Stimulated activated naive CD4-positive, alpha-beta T cell treated with Interleukin-2 at 50 U/mL for 16 hours (primary cell): ENCODE measurements at places on chromosomes 5 and 9.

- DNase-seq = no peak
Observed at GRCh38 chr9:18520416-18521047, 46.6 kb downstream of the ADAMTSL1 start.

GRCh38 chr5:180596668-180597231 lies 5.5 kb upstream of the SCGB3A1 start:
- DNase-seq = no peak

DNA sequence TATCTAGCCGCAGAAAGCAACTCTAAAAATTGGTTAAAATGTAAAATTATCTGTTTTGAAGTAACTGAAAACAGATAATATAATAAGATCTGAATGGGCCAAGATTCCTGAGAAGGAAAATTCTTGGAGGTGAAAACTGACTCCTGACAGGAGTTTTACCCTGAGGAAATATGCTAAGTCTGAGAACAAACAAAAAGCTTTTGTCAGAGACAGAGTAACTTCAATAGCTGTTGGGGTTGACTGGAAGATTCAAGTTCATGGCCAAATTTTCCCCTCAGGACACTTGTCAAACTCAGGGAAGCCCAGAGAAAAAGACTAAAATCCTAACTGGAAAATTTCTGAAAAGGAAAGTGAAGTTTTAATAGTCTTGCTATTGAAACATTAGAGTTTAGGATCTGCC lies 5.7 kb downstream of the PCDHB4 start:
- no peak for DNase-seq

- no peak for DNase-seq
Observed at GRCh38 chr9:120522558-120522957, 57.4 kb downstream of the CDK5RAP2 start.

DNA sequence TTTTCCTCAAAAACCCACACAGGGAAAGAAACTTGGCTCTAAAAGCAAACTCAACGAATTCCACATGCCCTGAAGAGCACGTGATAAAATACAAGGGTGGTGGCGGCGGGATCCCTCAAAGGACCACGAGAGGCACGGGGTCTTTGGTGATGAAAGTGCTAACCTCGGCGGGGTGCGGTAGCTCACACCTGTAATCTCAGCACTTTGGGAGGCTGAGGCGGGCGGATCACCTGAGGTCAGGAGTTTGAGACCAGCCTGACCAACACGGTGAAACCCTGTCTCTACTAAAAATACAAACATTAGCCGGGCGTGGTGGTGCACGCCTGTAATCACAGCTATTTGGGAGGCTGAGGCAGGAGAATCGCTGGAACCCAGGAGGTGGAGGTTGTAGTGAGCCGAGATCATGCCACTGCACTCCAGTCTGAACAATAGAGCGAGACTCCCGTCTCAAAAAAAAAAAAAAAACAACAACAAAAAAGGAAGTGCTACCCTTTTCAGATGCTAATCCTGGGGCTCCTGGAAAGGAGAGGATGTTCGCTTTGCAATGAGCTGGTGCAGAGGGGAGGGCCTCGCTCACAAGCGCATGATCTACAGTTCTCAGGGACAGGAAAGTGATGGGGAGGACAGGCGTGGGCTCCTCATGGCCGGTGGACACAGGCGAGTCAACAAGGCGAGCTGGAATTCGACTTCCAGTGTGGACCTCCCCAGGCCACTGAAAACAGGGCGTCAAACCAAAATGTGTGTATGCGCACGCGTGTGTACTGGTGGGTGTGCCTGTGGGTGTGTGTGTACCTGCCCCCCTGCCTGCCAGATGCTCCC lies 54.1 kb downstream of the USP20 start:
- no peak for DNase-seq

DNA sequence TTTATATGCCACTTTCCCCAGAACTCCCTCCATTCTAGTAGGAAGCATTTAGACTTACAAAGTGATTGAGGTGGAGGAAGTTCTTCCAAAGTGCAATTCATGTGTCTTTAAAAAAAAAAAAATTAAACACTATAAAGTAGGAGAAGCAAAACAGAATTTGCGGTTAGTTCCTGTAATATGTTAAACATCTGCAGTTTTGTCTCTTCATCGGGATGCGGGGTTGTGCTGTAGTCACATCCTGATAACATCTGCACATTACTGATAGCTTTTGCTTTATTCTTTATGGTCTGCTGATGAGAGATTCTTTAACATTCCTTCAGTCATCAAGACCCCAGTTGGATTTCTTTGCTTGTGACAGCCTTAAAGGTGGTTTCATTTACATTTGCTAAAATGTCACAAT lies 694.3 kb downstream of the NR2F1-AS1 start:
- DNase-seq = no peak

- no peak for DNase-seq
Observed at GRCh38 chr9:107631788-107632187, 142.2 kb upstream of the KLF4 start.

DNA sequence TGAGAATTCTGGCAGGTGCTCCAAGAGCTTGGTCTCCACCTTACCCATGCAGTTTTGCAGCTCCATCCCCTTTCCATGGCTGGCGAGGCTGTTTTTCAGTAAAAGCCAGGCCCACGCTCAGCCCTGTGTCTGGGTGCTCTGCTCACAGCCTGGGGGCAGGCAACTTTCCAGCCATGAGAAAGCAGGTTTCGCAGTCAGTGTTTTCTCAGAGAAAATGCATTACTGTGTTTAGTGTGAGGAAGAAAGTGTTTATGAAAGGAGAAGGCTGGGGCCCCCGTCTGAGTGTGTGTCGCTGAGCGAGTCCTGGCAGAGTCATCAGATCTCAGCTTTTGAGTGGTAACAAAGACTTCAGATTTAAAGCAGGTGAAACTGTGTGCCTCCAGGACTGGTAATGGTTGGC lies 248.1 kb downstream of the IRX1 start:
- no peak for DNase-seq

DNA sequence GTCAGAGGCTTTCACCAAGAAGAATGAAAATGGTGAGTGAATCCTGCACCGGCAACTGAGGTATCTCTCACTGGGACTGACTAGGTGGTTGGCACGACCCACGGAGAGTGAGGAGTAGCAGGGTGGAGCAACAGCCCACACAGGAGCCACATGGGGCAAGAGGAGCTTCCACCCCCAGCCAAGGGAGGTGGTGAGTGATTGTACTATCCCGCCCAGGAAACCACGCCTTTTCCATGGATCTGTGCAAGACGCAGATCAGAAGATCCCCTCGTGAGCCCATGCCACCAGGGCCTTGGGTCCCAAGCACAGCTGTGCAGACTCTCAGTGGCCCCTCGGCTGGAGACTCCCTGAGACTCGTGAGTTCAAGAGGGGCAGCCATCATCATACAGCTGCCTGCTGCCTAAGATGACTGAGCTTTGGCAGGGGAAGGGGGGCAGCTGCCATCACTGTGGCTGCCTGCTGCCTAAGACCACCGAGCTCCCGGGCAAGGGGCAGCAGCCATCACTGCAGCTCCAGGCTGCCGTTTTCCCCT lies 229.5 kb downstream of the AP3B1 start:
- DNase-seq = no peak

DNA sequence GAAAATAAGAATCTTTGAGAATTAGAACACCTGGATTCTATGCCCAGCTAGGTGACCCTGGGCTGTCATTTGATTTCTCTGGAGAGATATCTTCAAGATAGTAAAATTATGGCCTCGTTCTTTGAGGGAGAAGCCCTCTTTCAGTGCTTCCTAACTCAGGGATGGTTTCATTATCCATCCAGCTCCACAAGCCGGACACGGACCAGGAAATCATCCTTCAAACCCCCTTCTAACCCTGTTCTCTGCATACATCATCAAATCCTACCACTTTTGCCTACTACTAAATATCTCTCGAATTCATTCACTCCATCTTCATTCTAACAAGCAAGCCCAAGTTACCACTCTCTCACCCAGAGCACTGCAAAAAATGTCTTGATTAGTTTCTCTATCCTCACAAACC lies 57.2 kb downstream of the MAPKAP1 start:
- no peak for DNase-seq

GRCh38 chr5:19676895-19677294 lies 311.1 kb downstream of the CDH18 start:
- no peak for DNase-seq

- DNase-seq = no peak
Observed at GRCh38 chr9:127319366-127320114, 55.0 kb downstream of the GARNL3 start.

DNA sequence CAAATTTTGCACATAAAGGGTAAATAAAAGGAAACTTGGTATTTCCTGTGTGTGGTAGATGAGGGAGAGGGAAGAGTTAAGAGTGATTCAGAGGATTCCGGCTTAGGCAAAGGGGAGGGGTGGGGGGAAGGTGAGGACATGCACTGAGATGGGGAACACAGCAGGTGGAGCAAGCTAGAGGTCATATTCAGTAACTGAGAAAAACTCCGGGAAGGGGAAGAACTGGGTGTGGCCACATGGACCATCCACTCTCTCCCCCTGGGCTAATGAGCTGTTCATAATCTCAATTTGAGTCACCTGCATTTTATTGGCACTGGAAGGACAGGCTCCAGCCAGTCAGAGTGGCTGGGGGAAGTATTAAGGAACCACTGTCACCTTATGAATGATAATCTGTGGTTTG lies 45.1 kb upstream of the UGCG start:
- DNase-seq = no peak

DNA sequence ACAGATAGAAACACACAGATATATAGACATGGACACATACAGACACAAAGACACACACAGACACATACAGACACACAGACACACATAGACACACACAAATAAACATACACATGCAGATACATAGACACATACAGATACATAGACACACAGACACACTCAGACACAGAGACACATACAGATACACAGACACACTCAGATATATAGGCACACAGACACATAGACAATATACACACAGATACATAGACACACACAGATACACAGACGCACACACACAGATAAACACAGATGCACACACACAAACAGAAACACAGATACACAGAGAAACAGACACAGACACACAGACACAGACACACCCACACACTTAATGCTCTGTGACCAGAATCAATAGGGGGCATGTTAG lies 156.8 kb downstream of the IRX2 start:
- no peak for DNase-seq

DNA sequence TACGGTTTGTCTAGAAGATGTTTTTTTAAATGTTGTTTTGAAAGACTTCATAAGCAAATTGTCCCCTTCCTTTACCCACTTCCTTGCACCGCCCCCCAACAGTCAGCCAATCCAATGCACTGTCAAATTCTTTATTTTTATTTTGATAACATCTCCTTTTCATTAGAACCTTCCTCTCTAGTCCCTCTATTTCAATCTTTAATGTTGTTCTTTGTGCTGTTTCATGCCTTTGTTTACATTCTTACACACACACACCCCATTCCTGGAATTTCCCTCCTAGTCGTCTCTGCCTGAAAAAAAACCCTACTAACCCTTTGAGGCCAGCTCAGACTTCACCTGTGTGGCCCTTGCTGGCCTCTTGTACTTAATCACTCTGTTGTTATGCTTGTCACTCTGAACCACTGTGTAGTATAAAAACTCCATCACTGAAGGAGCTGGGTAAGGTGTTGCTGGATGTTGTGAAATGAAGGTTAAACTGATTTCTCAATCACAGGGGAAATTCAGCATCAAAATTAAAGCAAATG lies 133.4 kb downstream of the UGCG start:
- DNase-seq = no peak

DNA sequence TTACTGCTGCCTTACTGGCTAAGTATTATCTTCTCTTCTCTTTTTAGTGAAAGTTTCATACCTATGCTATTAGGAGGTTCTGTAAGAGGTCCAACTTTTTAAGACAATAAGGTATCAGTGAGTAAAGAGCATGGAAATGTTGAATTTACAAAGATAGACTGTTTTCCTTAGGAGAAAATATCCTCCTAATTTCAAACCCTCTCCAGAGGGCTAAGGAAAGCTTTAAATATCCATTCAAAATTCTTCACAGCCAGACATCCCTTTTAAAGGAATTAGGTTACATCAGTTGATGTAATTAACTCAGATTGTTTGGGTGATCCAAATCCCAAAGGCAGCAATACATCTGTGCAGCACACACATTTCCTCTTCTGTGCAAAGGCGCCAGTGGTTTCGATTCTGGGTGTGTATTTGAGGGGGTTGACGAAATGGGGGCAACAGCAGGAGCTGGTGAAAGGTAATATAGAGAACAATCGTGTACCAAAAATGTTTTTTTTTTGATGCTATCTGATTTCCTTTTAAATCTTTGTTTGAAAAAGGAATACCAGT lies 273.8 kb upstream of the RPS23 start:
- no peak for DNase-seq

- DNase-seq = no peak
Observed at GRCh38 chr5:102600964-102601363, 102.2 kb upstream of the SLCO6A1 start.

GRCh38 chr5:23012842-23013241 lies 159.7 kb upstream of the CDH12 start:
- DNase-seq = no peak

DNA sequence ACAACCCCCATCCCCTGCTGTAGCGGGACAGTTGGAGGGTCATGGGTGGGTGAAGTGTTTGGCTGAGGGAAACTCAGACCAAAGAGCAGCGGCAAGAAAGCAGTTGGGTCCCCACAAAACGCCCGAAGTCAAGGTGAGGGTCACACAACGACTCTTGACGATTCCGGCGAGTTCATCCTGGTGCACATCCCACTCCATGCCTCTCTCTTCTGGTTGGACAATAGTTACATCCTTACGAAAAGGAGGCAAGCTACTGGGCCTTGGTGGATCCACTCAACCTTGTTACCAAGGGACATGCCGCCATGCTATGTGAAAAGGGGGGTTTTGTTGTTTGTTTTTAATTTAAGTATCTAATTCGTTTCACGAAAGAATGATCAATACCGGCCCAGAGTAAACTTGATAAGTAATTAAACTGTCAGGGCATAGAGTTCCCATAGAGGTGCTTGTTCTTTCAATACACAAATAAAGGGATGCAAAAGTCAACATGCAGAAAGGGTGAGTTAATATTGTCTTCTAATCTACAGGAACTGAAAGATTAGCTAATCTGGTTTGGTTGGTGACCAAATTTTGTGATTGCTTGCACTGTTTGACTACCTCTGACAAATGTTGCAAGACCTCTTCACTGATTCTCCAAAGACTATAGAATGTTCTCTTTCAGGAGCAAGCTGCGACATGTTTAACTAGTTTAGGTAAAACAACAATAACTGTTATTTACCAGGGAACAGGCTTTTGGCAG lies 732 bp upstream of the SMIM15 start:
- DNase-seq = no peak

- DNase-seq = no peak
Observed at GRCh38 chr5:165400086-165400485, 1894.7 kb downstream of the MAT2B start.

- DNase-seq = no peak
Observed at GRCh38 chr5:164449460-164449859, 944.0 kb downstream of the MAT2B start.

DNA sequence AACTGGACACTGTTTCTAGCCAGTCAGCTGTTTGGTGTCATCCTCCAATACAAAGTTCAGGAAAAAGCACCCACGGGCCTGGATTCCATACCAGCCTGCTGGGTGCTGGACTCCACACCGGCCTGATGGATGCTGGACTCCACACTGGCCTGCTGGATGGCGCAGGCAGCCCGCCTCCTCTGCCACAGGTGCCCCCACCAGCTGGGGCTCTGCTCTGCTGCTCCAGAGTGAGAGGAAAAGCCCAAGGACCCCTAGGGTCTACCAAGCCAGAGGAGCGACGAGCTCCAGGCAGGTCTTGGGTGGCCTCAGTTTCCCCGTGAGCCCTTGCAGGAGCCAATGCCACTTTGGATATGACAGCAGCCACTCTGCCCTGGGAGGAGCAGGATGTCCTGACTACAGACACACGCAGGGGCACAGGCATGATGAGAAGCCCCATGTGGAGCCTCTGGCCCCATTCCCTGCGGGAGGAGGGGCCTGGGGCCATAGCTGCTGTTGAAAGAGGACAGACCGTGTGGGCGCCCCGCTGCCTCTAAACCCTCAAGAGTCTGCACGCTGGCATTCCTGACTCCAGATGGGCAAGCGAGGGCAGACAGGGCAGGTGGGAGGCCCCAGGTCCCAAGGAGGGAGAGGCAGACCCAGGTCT lies 141.6 kb downstream of the OLFM1 start:
- no peak for DNase-seq
